Tibial nerve (tissue), 4 donors: ENCODE measurements at places on chromosomes 4 and X.

DNA sequence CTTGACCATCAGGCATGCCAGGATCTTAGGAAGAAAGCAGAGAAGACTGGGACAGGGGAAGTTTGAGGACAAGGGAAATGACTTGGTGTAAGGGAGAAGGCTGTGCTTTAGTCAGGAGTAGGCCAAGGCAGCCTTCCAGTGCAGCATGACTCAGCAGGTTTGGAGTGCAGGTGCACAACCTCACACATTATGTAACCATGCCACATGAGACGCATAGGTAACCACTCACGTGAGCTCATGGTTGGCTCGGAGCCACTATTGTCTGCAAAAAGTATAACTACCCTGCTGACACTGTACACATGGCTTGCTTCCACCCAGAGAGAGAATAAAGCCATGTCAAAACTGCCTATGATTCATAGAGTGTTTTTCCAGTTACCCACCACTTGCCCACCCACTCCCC is 715.9 kb downstream of the SMARCA1 start:
- DNase-seq = no peak

GRCh38 chrX:12903646-12904045 is 2.8 kb upstream of the TLR8 start:
- DNase-seq = no peak

- DNase-seq = no peak
These were observed 15.2 kb downstream of the ADGRG2 start for GRCh38 chrX:19107035-19107434.

GRCh38 chr4:140152013-140152703 is 1.8 kb downstream of the MAML3 start:
- peak; percentile 27 for DNase-seq
